ENCODE measurements at places on chromosomes 1 and 21. TPM values are rescaled to one million over a fixed set of nuclear protein-coding genes. Genes with fewer than 3 reads are reported as not detected.

DNA sequence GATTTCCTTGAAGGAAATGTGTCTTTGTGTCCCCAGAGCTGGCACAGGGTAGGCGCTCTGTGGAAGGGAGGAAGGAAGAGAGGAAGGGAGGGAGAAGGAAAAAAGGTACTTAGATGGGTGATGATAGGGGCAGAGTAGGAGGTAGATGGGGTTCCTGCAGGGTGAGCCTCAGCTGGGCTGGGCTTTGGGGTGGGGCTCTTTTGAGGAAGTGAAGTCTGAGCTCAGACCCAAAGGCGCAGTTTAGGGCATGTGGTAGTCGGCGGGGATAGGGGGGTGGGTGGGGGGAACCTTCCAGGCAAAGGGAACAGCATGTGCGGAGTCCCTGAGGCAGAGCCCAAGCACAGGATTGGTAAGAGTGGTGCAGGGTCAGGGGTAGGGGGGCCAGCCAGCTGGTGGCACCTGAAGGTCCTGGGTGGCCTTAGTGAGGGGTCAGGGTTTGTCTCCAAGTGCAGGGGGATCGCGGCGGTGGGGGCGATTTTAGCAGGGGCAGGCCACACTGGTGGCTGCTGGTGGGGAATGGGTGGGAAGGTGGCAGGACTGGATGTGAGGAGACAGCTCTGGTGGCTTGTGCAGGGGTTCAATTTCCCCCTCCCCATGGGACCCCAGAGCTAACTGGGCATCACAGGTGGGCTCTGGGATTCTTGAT lies 8.4 kb upstream of the HTR6 start:
- no peaks in the 10 kb centered on the region for H3K4me1 ChIP-seq
- no peak for DNase-seq
- H3K27ac ChIP-seq = no peak overlapping the region
- no peaks in the 10 kb centered on the region for H3K27me3 ChIP-seq
- no peaks in the 10 kb centered on the region for H3K36me3 ChIP-seq

GRCh38 chr1:64392109-64392508 lies 77.8 kb upstream of the CACHD1 start:
- H3K27ac ChIP-seq = no peak overlapping the region
- DNase-seq = no peak
- H3K4me1 ChIP-seq = no peaks in the 10 kb centered on the region
- H3K36me3 ChIP-seq = no peaks in the 10 kb centered on the region

DNA sequence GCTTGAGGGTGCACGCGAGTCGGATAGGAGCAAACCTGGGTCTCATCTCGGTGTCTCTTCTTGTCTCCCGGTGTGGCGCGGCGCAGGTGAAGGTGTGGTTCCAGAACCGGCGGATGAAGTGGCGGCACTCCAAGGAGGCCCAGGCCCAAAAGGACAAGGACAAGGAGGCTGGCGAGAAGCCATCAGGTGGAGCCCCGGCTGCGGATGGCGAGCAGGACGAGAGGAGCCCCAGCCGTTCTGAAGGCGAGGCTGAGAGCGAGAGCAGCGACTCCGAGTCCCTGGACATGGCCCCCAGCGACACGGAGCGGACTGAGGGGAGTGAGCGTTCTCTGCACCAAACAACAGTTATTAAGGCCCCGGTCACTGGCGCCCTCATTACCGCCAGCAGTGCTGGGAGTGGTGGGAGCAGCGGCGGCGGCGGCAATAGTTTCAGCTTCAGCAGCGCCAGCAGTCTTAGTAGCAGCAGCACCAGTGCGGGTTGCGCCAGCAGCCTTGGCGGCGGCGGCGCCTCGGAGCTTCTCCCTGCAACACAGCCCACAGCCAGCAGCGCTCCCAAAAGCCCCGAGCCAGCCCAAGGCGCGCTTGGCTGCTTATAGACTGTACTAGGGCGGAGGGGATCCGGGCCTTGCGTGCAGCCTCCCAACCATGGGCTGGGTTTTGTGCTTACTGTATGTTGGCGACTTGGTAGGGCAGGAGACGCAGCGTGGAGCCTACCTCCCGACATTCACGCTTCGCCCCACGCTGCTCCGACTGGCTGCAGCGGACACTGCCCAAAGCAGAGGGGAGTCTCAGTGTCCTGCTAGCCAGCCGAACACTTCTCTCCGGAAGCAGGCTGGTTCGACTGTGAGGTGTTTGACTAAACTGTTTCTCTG lies 5.1 kb downstream of the HLX start:
- DNase-seq = no peak
- H3K27me3 ChIP-seq = no peaks in the 10 kb centered on the region
- H3K27ac ChIP-seq = no peak overlapping the region
- peaks cover 25% of the 10 kb centered on the region for H3K4me1 ChIP-seq

DNA sequence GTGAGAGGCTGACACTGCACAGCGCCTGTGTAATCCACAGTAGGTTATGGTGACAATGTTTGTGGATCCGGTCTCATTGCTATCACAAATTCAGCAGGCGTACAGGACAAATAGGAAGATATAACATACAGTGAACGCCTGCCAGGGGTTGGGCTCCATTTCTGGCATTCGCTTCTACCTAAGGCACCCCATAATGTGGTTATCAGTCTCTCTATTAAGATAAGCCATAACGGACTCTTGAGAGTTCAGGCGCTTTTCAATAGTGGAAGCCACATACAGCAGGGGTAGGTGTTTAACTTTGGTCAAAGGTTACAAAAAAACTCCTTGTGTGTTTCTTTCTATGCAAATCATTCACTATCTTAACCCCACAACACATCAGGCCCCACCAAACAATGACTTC lies 72.8 kb downstream of the SIPA1L2 start:
- no peak overlapping the region for H3K27ac ChIP-seq
- no peaks in the 10 kb centered on the region for H3K36me3 ChIP-seq
- no peak for DNase-seq
- H3K27me3 ChIP-seq = no peaks in the 10 kb centered on the region
- H3K4me1 ChIP-seq = peaks cover 16% of the 10 kb centered on the region

DNA sequence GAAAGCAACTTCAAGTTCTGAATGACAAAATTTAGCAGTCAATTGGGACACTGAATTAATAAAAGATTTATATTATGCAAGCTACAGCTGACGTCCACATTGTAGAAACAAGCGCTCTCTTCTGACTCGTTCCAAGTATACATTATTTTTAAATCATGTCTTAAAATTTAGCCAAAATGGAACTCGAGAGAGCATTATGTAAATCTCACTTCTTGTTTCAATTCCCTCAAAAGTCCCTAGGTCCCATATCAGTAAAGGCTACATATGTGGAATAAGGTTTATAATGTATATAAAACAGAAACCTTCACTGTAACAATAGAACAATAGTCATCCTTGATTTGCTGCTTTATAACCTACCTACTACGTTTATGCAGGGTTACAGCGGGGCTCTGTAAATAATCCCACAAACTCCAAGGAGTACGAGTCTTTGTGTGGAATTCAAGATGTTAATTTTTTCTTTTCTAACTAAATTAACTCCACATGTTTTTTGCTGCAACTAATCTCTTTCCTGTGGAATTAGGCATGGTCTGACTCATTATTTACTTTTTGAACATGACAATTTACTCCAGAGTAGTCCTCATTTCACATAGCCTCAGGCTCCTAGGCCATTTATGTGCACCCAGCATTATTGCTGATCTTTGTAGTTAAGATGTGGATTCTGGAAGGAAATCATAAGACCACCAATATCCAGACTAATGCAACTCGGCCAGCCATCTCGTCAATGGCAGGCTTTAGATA lies 785.1 kb downstream of the LTN1 start:
- H3K27ac ChIP-seq = no peak overlapping the region
- DNase-seq = no peak
- no peaks in the 10 kb centered on the region for H3K36me3 ChIP-seq
- no peaks in the 10 kb centered on the region for H3K27me3 ChIP-seq

DNA sequence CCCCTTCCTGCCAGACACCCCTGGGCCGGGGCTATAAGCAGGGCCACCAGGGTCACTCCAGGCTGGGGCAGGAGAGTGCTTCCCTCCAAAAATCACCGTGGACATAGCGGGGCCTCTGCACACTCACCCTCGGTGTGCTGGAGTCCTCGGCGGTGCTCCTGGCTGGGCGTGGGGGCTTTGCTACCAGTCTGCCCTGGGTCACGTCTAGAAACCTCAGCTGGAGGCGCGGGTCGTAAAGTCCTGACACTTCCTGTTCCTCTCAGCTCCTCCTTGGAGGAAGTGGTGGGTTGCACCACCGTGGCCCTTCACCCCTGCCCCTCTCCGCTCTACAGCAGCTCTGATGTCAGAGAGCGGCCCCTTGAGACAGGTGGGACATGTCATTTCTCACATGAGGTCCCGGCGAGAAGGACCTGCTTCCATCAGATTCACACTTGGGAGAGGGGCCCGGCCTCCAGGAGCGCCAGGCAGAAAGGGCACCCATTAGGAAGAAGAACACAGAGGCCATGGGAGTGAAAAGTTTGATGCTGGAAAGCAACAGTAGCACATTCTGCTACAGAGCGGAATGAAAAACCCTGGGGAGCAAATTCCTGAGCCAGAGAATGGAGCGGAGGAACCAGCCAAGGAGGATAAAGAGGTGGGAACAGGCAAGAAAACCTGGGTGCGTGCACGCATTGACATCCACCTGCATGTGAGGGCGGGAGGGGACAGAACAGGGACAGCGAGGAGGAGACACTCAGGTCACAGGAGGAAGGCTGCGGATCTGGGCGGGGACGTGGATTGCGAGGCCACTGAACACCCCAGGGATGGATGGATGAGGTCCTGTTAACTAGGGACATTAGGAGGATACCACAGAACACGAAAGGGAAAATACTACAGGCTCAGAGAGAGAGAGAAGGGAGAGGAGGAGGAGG lies at the start of gene ITGB2:
Gene ITGB2, minus strand, starts transcription at position 206 of the 911 bp plus-strand sequence. CDS start 10,117 bp downstream, outside the sequence.
- DNase-seq = no peak
- H3K27me3 ChIP-seq = peaks cover 39% of the 10 kb centered on the region
- H3K27ac ChIP-seq = no peak within 1 kb of the TSS
- peaks cover 11% of the 10 kb centered on the region for H3K4me1 ChIP-seq
- H3K36me3 ChIP-seq = no peaks in the 10 kb centered on the region

GRCh38 chr1:192807211-192808162 lies 1.4 kb upstream of the RGS2 start:
- peak overlapping the region; percentile 88 for H3K4me3 ChIP-seq
- peaks cover 12% of the 10 kb centered on the region for H3K36me3 ChIP-seq
- DNase-seq = no peak
- peaks cover 33% of the 10 kb centered on the region for H3K4me1 ChIP-seq

GRCh38 chr1:51819810-51820209 lies 58.7 kb downstream of the NRDC start:
- no peak overlapping the region for H3K4me3 ChIP-seq
- no peaks in the 10 kb centered on the region for H3K4me1 ChIP-seq
- DNase-seq = no peak

HTR1D gene
- 0.63 TPM for total RNA-seq

GRCh38 chr1:3071565-3072390 lies 2.8 kb downstream of the PRDM16 start:
- no peaks in the 10 kb centered on the region for H3K27me3 ChIP-seq
- H3K36me3 ChIP-seq = no peaks in the 10 kb centered on the region
- peak overlapping the region; percentile 81 for H3K27ac ChIP-seq
- H3K4me1 ChIP-seq = peaks cover 83% of the 10 kb centered on the region
- peak overlapping the region; percentile 52 for H3K4me3 ChIP-seq

S100A11 gene
- total RNA-seq = 172 TPM

ESPN gene
- total RNA-seq = 1.7 TPM

DNA sequence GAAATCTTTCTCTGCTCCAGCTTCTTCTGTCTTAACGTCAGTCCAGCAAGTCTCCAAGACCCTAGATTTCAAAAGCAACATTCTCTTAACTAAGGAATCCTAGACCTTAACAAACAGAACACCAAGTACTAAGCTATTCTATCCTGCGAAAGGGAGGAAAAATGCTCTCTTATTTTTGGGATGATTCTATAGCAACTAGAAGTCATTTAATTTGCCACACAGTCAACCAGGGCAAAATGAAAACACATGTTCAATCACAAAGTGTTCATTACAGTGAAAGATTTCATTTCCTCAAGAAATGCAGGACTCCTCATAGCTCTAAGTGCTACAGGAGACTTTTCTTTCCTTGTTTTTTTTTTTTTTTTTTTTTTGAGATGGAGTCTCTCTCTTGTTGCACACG lies 36.2 kb upstream of the DOCK7 start:
- no peak for DNase-seq
- peaks cover 57% of the 10 kb centered on the region for H3K4me1 ChIP-seq
- no peak overlapping the region for H3K4me3 ChIP-seq
- H3K36me3 ChIP-seq = no peaks in the 10 kb centered on the region
- no peak overlapping the region for H3K27ac ChIP-seq

- no peaks in the 10 kb centered on the region for H3K36me3 ChIP-seq
- no peak for DNase-seq
- H3K4me3 ChIP-seq = no peak overlapping the region
- peak overlapping the region; percentile 30 for H3K27ac ChIP-seq
These were observed 85.7 kb downstream of the BRINP2 start for GRCh38 chr1:177256153-177257075.

GRCh38 chr1:87330057-87330884 lies 1.6 kb downstream of the LMO4 start:
- peaks cover 23% of the 10 kb centered on the region for H3K4me1 ChIP-seq
- H3K27ac ChIP-seq = peak overlapping the region; percentile 98
- peak; percentile 40 for DNase-seq

TBX15 gene
- 38.7 TPM for total RNA-seq

Data from tibial nerve (tissue), 4 donors.